ENCODE measurements at places on chromosomes 1 and 21.

DNA sequence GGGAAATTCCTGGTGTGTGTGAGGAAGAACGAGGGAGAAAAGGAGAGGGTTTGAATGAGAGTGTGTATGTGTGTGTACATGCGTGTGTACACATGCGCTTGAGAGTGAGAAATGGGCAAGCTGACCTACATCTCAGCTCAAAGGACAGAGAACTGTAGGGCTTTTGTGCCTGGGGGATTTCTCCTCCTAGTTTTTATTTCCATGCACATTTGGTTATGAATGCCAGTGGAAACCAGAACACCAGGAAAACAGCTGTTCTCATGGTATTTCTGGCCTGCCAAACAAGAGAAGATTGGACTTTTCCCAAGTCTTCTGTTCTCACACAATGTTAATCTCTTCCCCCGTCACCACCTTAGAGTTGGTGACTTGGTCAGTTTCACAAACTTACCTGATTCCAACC, 45.2 kb downstream of the SLC44A3 start:
- peak; percentile 92 for DNase-seq

DNA sequence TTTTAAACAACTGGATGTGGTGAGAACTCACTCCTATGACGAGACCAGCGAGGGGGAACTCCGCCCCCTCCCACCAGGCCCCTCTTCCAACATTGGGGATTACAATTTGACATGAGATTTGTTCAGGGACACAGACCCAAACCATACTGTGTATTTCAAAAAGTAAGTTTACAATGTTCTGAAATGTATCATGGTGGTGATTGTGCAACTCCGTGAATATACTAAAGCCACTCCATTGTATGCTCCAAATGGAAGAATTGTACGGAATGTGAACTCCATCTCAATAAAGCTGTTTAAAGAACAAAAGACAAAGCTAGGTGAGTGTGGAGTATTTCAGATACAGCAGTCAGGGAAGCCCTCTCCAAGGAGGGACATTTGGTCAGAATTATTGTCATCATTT, 432.1 kb upstream of the VAMP3 start:
- DNase-seq = no peak

DNA sequence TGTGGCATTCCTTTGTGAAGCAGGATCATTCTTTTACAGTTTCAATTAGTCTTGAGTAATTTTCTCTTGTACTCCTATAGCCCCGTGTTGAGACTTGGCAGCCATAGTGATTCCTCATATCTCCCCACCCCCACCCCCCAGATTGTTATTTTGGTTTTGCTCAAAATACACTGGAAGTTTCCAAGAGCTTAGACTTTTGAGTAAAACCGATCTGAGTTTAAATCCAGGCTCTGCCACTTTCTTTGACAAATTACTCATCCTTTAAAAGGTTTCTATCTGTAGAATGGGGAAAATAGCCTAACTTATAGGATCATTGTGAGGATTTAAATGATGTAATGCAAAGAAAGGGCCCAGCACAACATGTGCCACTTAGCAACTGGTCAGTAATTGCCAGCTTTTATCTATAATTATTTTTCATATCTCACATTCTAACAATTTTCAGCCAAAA, 53.1 kb upstream of the RC3H1 start:
- no peak for DNase-seq

- DNase-seq = peak; percentile 12
Measured at GRCh38 chr1:91501971-91502671, 1.5 kb downstream of the CDC7 start.

GRCh38 chr1:54287176-54287650, 87.2 kb downstream of the MRPL37 start:
- DNase-seq = no peak

DNA sequence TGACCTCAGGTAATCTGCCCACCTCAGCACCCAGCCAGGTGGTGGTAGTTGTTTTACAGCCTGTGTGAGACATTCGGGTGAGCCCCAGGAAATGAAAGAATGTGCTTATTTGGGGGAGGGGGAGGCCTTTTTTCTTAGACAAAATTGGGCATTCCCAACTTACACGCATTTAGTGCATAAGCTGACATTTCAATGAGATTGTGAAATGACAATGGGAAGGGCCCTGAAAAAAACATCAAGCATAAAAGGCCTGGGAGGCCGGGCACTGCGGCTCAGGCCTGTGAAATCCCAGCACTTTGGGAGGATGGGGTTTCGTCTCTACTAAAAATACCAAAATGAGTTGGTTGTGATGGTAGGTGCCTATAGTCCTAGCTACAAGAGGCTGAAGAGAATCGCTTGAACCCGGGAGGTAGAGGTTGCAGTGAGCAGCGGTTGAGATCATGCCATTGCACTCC, 5.0 kb downstream of the GAS5 start:
- no peak for DNase-seq

DNA sequence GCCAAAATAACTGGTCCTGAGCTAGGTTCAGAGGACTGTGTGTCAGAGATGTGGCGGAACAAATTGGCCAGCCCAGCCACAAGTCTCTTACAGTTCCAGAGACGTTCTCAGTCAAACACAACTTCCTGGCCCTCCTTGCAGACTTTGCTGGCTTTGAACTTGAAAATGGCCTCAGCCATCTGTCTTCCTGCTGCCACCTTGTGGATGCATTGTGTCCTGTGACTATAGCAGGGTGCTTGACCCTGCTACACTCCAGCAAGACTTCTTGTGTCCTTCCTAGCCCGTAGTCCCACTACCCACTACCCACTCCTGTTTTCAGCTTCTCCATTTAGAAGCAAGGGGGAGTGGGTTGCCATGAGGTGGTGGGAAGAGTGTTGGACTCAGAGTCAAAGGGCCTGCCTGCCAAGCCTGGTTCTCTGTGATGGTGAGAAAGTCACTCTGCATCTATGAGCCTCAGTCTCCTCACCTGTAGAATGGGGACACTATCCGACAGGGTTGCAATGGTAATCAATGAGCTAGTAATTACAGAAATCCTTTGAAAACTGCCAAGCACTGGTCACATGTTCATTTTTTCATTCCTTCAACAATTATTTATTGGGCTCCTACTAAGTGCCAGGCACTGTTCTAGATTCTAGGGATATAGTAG, 109.9 kb downstream of the IGSF21 start:
- peak; percentile 30 for DNase-seq

GRCh38 chr21:42682661-42683210, 29.3 kb downstream of the PDE9A start:
- DNase-seq = no peak

DNA sequence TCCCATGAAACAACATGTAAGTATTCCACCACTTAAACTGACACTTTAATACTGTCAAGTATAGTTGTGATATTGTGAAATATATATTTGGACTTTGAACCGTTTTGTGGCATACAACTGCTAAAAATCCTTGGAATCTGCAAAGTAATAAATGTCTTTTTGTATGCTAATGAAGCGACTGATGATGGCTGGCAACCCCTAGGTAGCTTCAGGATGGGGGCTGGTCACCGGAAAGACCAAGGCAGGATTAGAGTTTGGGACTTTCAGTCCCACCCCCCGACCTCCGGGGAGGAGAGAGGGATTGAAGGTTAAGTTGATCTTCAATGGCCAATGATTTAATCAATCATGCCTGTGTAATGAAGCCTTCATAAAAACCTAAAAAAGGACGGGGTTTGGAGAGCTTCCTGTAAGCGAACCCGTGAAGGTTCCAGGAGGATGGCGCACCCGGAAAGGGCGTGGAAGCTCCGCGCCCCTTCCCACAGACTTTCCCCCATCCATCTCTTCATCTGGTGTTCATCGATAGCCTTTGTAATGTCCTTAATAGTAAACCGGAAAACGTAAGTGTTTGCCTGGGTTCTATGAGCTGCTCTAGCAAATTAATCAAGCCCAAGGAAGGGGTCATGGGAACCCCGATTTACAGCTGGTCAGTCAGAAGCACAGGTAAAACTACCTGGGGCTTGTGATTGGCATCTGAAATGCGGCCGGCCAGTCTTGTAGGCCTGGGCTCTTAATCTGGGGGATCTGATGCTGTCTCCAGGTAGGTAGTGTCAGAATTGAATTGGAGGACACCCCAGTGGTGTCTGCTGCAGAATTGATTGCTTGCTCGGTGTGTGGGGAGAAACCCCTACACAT, 1.8 kb upstream of the ZNF281 start:
- DNase-seq = no peak

GRCh38 chr1:39677645-39678044, 5.7 kb upstream of the NT5C1A start:
- DNase-seq = no peak

DNA sequence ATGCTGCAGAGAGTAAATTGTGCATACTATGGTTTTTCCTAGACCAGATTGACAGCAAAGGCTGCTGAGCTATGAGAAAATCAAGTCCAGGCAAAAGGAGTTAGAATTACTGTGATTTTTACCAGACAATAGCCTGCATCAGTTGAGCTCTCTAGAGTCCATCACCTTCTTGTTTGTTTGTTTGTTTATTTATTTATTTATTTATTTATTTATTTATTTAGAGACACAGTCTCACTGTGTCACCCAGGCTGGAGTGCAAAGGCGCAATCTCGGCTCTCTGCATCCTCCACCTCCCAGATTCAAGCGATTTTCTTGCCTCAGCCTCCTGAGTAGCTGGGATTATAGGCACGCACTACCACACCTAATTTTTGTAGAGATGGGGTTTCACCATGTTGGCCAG, 24.2 kb upstream of the ABCB10 start:
- DNase-seq = no peak

DNA sequence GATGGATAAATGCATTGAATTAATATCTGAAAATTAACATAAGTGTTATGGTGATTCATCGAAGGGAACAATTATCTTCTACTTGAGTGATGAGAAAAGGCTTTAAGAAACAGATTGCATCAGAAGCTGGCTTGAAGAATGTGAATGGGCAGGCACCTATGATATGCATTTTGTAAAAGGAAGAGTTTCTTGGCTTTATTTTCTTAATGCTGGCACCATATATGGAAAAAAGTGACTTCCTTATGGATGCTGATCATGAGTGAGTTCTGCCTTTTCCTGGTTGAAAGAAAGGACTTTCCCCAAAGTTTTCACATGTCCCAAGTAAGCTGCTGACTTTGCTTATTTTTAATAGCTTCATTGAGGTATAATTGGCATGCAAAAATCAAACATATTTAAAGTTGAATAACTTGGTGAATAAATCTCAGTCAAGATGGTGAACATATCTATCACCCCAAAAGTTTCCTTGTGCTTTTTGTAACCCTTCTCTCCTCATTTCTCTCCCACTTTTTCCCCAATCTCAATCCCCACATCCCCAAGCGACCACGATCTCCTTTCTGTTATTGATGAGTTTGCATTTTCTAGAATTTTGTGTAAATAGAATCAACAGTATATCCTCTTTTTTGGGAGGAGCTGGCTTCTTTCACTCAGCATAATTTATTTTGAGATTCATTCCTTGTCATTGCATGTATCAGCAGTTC, 74.2 kb downstream of the SPATA46 start:
- DNase-seq = no peak

GRCh38 chr1:176391621-176392020, 71.4 kb upstream of the PAPPA2 start:
- no peak for DNase-seq

GRCh38 chr1:5494518-5494917, 497.7 kb downstream of the NPHP4 start:
- no peak for DNase-seq

DNA sequence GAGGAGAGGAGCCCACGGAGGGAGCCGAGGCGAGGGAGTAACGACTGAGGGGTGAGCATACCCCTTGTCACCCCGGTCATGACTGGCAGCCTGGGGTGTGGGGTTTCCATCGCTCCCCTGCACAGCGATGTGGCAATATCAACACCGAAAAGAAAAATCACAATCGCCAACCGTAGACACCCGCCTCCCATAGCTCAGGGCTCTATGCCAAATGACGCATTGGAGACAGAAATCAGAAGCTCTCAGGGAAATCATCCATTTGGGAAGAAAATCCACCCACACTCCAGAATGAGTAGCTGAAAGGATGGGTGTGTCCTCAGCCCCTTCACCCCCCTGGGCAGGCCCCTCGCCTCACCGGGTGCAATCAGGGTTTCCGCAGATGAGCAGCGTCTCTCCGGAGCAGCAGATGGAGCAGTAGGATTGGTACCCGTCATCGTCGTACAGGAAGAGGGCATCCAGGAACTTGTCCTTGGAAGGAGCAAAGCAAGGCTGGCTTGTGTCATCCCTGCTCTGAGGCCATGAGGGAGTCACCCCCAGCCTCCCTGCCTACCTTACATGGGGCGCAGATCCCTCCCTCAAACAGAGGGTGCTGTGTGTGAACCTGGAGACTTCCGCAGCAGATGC, 2.5 kb downstream of the DNMT3L start:
- DNase-seq = no peak

GRCh38 chr1:65921446-65921845, 128.8 kb downstream of the PDE4B start:
- DNase-seq = no peak

DNA sequence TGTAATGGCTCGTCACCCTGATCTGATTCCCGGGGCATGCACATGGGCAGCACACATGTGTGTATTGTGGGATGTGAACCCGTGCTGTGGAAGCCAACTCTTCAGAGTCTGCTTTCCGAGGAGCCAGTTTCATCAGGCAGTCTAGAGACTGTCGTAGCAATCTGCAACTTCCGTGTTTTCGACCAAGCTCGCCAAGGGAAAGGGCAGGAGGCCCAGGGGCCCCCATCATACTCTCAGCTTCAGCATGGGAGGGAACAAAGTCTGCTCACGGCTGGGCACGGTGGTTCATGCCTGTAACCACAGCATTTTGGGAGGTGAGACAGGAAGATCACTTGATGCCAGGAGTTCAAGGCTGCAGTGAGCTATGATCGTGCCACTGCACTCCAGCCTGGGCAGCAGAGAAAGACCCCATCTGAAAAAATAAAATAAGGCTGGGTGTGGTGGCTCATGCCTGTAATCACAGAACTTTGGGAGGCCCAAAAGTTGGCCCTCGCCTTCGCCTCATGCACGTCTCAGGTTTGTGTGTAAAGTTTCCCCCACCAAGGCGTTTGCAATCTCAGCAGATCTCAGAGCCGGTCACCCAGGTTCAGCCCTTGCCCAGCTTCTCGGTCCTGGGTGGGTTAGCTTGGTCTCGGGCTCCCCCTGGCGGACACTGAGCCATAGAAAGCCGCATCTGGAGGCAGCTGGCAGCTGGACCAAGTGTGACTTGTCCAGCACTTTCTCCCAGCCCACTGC, 48.5 kb upstream of the SLC25A33 start:
- peak; percentile 4 for DNase-seq

GRCh38 chr1:116982319-116983004, 19.1 kb upstream of the CD101 start:
- no peak for DNase-seq

DNA sequence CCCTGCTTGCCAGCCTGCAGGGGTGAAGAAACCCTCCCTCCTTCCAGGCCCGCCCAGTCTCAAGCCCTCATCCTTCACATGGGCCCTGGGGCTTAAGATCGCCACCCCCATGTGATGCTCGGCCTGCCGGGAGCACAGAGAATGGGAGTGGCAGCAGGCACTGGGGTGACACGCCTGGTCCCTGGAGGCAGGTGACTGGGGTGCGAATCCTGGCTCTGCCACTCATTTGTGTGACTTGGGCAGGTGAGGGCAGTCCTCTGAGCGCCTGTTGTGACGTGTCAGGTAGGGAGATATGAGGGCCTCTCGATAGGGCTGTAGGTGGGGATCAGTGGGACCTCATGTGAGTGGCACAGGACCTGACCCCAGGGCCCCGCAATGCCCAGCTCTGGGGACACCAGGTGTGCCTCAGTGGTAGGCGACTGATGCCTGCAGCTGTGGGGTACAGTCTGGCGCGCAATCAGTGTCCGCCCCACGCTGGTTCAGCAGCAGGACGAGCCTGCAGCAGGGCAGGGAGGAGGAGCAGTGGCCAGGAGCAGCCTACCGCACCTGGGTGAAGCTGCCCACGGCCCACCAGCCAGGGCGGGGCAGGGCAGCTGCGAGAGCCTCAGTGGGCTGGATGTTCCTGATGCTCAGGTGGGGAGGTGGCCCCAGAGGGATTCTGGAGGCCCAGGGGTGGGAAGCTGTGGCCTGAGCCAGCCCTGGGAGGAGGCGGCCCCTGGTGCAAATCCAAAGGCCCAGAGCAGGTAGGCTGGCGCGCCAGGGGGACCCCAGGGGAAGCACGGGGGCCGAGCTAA, 6.2 kb downstream of the SH2D5 start:
- no peak for DNase-seq

Data from NCI-H526 (cell line).